ENCODE measurements at places on chromosomes 5 and 9.

DNA sequence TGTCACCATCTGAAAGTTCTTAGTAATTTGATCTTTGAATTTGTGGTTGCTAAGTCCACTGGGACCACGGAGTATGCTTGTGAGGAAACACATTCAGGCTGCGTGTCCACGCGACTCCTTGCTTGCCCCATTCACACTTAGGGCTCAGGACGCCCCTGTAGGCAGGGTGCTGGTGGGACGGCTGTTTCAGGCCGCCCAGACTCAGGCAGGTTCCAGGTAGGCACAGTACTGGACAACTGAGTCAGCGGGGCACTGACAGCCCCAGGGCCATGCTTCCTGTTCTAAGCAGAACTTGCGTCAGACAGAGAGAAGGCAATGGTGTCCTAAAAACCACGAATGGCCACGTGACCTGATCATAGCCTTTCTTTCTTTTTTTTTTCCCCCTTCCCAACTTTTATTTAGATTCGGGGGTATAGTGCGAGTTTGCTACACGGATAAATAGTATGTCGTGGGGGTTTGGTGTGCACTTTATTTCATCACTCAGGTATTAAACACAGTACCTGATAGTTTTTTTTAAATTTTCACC is 7.7 kb upstream of the RASGEF1C start:
- no peak for DNase-seq

GRCh38 chr5:126896170-126896702 is 119.3 kb downstream of the LMNB1 start:
- DNase-seq, result no peak

DNA sequence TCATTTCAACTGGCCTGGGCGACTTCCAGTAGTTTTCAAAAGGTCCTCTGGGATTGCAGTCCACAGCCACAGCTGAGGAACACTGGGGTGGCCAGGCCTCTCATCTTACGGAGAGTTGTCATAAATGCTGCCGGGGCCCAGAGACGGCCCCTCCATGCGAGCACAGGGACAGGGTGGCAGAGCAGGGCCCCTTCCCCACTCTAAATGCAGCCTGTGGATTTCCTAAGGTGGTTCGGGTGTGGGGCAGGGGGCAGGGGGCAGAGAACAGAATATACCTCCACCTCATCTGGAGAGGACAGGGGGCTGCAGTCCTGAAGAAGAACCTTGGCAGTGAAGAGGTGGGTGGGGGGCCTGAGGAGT is 113.6 kb upstream of the TBC1D2 start:
- DNase-seq, result no peak

DNA sequence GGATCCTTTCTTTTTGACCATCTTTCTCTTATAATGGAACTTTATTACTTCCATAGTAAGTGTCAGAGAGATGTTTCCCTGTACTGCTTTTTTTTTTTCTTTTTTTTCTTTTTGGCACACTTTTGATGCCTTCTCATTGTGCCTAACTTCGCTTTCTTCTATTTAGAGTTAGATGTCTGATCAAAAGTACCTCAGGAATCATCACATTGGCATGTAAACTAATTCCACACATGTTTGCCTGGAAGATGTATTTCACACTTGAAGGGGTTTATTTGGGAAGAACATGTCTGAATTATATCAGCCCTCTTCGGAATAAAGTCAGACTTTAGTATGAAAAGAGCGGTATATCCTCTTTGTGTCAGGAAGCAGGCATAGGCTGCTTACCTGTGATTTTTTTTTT is 35.1 kb downstream of the SMARCA2 start:
- no peak for DNase-seq

GRCh38 chr5:116911074-116911473 is 336.5 kb upstream of the SEMA6A start:
- DNase-seq, result no peak

DNA sequence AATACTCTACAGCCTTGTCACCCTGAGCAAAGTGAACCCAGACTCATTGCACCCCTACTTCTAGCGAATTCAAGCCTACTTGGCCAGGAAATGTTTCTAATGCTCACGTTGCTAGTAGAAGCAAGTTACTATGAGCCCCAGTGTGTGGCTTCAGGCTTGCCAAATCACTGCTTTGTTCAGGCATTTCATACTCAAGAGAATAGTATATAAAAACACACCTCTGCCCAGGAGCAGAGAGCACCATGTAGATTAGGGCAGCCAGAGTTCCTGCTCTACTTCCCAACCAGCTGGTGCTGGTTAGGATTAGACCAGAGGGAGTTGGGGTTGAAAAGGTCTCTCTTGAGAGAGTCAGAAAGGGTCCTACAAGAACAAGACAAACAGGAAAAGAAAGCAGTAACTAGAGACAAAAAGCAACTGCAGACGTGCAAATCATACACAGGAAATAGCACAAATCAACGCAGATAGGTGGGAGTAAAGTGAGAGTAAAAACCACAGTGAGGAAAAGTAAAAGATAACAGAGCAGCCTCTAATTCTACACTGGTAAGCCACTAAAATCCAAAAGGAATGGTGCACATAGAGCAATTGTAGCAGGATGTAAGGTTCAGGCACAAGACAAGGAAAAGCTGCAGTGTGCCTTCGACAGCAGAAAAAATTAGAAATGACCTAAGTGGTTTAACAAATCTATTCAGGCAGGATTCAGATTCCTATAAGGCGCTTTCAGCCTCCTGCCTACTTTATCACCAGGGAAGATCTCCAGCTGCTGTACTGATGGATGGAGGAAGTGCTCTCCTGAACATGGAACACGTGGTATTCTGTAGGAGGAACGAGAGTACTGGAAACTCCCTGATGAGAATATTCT is 49.6 kb upstream of the KIF2A start:
- DNase-seq, result no peak

DNA sequence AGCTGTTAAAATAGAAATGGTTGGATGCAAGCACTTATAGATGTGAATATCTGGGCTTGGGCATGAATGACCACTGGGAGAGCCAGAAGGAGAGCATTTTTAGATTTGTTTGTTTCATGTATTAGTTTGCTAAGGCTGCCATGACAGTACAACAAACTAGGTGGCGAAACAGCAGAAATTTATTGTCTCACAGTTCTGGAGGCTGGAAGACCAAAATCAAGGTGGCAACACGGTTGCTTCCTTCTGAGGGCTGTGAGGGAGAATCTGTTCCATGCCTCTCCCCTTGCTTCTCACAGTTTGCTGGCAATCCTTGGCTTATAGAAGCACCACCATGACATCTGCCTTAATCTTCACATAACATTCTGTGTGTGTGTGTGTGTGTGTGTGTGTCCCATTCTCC is 20.2 kb upstream of the CDC23 start:
- DNase-seq, result no peak

DNA sequence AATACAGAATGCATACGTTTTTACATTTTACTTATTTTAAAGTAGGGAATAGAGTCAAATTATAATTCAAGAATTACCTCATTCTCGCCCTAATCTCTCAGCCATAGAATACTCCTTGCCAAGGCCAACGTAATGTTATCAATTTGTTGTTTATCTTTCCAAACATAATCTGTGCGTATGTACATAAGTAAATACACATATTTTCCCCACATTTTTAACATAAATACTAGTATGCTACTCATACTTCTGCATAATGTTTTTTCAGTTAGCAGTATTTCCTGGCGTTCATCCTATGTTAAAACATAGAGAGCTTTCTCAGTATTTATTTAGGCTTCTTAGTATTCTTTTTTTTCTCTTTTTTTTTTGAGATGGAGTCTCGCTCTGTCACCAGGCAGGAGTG is 28.8 kb downstream of the RBM27 start:
- no peak for DNase-seq

GRCh38 chr5:107687404-107687803 is 16.7 kb upstream of the EFNA5 start:
- DNase-seq, result no peak

DNA sequence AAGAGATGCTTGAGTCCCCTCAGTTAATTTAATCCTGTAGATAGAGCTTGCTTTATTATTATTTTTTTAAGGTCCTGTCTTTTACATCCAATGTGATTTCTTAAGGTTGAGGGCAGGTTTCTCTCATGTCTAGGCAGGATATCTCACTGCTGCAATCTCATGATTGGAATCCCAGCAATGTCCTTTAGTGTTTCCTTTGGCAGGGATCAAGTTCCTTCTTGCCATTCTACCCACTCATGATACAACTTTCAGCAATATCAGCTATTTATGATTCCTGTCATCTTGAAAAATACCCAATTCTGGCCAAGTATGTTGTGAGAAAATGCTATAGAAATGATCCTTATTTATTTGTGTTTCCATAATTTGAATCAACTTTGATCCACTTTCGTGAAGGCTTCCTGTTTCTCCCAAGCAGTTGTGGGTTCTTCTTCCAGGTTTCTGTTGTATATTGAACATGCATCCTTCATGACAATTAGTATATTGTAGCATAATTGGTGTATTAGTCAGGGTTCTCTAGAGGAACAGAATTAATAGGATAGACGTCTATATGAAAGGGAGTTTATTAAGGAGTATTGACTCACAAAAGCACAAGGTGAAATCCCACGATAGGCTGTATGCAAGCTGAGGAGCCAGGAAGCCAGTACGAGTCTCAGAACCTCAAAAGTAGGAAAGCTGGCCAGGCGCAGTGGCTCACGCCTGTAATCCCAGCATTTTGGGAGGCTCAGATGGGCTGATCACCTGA is 18.4 kb upstream of the VPS13A start:
- DNase-seq, result no peak

GRCh38 chr5:131682826-131683225 is 47.8 kb upstream of the RAPGEF6 start:
- no peak for DNase-seq

- no peak for DNase-seq
Observed at GRCh38 chr5:28603869-28604268, 1565.5 kb upstream of the CDH9 start.

- no peak for DNase-seq
Observed at GRCh38 chr5:14167211-14167845, 24.2 kb downstream of the TRIO start.

DNA sequence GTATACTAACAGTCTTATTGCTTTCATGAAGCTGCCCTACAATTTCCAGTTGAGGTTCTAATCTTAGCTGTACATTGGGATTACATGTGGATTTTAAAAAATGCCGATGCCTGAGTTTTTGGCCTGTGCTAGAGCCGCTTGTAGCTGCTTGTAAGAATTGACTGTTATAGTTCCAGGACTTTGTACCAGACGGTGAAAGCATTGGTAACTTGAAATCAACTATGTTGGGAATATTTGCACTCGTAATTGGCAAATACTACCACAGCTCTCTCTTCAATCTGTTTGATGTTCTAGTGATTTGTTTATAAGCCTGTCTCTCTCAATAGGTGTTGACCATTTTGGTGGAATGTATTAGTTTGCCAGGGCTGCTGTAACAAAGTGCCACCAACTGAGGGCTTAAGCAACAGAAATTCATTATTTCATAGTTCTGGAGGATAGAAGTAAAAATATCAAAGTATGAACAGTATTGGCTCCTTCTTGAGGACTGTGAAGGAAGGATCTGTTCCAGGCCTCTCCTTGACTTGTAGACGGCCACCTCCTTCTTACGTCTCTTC is 50.5 kb upstream of the DHFR start:
- DNase-seq, result no peak

DNA sequence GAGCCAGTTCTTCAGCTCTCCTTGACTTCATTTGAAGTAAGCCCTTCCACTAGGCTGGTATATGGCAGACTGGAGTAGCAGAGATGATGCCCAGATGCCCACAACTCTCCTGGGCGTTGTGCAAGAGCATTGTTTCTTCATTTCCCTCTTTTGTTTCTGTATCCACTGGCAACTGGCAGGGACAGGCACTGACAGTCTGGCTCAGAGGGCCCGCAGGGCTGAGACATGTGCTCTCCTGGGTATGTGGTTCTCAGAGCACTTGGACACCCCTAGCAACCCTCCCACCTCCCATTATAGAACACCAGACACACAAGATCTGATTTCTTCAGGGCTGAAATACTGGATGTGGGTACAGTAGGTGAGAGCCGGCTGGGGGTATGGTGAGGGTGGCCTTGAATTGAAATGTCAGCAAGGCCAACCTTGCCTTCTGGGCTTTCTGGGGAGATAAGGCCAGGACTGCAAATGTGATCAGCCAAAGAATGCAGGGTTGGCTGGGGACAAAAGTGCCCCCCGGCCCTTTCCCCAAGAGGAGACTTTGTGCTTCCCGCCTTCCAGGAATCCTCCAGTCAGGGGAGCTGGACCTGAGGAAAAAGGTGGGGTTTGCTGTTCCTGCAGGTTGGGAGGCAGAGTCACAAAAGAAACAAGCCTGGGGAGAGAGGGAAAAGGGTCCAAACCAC is 28.6 kb upstream of the CTNNA1 start:
- DNase-seq, result no peak
